ENCODE measurements at places on chromosomes 6 and 20.

DNA sequence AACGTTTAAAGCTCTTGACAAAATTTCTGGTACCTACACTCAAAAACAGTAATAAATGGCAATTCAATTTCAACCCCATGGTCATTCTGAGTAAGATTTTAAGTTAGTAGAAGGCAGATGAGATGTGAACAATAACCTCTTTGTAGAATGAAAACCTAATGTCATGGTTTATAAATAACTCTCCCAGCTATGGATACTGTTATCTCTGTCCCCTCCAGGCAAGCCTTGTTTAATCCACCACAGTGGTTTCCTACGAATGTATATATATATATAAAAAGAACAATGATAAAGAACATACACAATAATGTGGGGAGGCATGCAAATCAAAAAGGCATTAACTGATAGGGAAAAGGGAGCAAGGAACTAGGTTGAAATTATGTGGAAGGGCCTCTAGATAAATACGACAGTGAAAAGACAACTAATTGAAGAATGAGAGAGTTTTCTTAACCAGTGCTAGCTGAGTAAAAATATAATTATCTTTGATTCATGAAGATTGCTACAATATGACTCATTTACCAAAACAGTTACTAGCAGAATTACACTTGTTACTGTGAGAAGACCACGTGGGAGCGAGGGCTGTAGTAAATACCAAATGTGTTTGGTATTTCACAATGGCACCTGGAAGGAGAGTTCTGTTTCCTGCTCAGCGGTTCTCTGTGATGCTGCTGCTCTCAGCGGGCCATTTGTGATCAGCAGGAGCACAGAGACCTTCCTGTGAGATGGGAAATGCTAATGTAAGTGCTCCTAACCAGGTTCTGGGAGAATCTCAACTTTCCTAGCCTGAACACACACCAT is 173.7 kb downstream of the MBOAT1 start:
- DNase-seq: no peak

GRCh38 chr20:38804682-38805501 is 605 bp upstream of the PPP1R16B start:
- DNase-seq: peak; percentile 67

DNA sequence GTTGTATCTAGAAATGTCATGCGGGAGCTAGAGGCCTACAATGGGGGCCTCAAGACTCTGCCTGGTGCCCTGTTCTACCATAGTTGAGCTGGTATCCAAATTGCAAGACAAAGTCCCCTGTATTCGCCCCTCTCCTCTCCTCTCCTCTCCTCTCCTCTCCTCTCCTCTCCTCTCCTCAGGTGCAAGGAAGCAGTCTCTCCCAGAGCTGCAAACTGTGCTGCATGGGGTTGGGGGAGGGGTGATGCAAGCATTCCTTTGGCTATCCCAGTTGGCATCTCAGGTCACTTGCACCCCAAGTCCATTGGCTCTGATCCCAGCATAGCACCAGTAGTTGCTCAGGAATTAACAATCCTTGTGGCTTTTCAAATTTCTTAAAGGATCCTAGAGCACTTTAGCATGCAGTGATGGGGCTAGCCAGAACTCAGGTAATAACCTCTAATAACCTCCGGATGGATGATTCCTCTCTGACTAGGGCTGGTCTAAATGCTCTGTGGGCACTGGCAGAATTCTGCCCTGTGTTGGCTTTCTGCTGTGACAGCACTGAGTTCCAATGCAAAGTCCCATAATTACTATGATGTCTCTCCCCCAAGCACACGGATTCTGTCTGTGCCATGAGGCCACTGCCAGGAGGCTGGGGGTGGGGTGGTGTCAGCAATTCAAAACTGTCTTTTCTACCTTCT is 35.3 kb downstream of the TAF11 start:
- DNase-seq: no peak

DNA sequence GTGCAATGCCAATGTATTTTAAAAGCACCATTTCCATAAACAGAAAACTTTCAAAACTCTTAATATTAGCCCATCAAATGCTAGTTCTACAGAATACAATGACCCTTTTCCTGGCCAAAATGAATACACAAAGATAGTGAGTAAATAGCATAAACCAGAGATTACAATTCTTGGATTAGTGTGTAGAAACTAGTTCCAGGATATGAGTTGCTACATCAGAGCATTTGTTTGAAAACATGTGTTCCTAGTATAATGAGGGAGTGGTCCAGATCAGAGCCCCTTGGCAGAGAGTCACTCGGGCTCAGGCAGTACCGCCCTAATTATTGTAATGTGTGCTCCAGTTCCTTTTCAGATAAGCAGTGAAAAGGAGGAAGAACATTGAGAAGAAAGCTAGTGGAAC is 63.7 kb upstream of the COL21A1 start:
- no peak for DNase-seq

DNA sequence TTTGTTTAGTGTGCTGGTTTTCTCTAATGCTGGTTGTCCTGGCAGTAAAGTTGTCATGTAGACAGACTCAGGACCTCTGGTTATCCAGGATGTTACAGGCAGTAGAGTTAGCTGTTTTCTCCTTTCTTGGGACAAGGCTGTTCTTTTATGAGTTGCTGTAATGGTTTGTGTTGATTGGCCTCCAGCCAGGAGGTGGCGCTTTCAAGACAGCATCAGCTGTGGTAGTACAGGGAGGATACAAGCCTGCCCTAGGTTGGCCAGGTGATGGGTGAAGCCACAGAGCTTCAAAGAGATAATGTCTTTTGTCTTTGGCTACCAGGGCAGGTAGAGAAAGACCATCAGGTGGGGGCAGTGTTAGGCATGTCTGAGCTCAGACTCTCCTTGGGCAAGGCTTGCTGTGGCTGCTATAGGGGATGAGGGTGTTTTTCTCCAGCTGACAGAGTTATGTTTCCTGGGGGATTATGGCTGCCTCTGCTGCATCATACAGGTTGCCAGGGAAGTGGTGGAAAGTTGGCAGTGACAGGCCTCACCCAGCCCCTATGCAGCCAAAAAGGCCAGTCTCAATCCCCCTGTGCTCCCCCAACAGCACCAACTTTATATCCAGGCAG is 127.2 kb upstream of the TAB2 start:
- peak; percentile 7 for DNase-seq

- no peak for DNase-seq
These were observed 164.5 kb upstream of the RIPOR2 start for GRCh38 chr6:25100288-25100687.

DNA sequence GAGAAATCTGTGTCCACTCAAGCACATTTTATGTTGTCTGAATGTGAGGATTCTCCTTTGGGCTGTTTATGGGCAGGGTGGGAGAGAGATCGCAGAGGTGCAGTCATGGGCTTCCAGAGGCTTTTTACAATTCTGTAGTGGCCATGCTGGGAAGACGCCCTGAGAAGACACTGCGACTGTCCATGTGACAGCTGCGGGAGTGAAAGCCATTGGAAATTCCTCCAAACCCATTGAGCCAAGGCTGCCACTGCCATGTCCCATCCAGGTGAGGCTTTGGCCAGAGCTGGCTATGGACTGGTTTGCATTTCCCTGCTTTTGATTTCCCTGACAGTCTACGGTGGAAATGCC is 216.9 kb upstream of the ECI2 start:
- DNase-seq: no peak

GRCh38 chr6:25660512-25660911 is 8.5 kb downstream of the SCGN start:
- DNase-seq: no peak

- DNase-seq: no peak
These were observed 215.0 kb upstream of the SGK1 start for GRCh38 chr6:134532694-134533624.

DNA sequence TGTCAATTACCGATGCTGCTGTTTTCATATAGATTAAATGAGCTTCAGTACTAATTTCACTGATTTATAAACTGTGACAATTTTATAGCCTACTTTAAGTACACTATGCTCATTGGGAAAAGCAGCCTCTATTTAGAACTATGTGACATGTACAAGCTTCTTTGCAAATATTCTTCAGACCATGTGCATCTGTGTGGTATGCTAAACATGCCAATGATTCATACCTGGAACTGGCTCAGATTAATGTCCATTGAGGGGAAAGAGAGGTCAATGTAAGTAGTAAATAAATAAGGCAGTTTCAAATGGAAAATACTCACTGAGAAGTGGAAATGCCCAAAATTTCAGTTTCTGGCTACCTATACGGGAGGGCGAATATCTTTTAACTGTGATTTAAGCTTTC is 777.7 kb downstream of the C6orf118 start:
- DNase-seq: no peak

DNA sequence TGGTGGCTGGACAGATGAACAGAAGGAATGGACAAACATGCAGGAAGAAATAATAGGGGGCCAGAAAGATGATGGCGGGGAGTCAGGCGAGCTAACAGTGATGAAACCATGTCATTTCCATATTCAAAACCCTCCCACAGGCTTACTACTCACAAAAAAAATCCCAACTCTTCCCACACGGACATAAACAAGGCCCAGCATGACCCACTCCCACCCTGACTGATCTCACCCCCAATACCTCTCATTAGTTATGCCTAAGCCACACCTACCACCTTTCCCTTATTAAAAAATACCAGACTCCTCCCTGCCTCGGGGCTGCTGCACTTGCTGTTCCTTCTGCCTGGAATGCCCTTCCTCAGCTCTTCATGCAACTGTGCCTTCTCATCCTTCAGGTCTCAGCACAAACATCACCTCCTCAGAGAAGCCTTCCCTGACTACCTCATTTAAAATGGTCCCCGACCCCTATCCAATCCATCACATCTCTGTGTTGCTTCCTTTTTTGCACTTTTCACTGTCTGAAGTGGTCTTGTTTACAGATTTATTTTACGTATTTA is 145.8 kb downstream of the PREX1 start:
- DNase-seq: no peak

DNA sequence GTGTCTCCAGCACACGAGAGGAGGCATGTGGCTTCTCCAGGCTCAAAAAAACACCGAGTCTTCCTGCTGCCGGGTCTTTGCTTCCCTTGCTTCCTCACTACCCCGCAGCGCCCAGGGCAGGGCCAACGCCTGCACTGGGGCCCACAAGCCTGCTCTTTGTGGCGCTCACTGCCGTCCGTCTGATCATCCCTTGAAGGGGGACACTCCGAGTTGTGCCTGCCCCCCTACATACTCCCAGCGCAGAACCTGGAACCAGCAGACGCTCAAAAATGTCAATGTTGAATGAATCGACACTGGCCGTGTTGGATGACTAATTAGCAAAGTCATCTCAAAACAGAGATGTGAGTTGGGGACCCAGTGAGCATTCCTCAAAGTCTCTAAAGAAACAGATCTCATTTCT is 8.1 kb upstream of the ARFGAP1 start:
- no peak for DNase-seq

GRCh38 chr6:147560670-147561069 is 52.2 kb downstream of the SAMD5 start:
- DNase-seq: no peak

DNA sequence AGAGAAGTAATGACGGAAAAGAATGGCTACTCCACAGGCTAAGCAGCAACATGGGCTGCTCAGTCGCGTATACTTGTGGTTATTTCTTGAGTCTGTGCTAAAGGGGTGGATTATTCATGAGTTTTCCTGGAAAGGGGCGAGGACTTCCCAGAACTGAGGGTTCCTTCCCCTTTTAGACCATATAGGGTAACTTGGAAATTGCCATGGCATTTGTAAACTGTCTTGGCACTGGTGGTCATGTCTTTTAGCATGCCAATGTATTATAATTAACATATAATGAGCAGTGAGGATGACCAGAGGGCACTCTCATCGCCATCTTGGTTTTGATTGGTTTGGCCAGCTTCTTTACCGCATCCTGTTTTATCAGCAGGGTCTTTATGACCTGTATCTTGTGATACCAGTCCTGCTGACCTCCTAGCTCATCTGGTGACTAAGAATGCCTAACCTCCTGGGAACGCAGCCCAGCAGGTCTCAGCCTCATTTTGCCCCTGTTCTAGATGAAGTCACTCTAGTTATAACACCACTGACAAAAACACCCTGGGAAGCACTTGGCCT is 11.4 kb downstream of the LBP start:
- no peak for DNase-seq

GRCh38 chr6:161415302-161415855 is 141.5 kb upstream of the AGPAT4 start:
- DNase-seq: no peak

DNA sequence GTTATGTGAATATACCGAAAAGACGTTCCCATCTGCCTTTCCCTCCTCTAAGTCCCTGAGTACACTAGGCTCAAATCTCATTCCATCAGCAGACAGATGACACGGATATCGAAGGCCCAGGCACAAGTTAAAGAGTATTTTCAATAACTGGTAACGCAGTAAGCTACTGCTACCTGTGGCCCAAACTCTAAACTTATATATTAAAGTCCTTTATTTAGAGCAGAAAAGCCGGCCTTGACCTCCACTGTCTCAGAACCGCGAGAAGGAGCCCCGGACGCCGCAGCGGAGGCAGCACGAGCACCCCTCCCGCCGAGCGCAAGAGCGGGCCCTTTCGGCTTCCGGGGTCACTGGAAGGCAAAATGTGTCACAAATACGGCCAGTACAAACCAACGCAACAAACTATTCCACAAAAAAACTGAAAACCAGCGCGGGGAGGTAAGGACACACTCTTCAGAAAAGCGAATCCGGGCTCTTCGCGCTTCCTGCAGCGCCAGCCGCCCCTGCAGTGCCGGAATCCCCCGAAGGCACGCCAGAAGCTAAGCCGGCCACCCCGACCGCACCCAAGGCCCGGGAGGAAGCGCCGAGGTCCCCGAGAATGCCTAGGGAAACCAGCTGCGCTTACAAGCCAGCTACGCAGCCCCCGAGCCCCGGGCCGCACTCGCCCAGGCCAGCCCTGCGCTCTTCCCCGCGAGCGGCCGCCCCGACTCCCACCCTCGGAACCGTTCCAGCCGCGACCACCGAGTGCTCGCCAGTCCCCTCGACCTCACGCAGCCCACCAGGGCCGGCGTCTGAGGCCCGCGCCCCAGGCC is 681 bp downstream of the DIDO1 start:
- DNase-seq: peak; percentile 25

DNA sequence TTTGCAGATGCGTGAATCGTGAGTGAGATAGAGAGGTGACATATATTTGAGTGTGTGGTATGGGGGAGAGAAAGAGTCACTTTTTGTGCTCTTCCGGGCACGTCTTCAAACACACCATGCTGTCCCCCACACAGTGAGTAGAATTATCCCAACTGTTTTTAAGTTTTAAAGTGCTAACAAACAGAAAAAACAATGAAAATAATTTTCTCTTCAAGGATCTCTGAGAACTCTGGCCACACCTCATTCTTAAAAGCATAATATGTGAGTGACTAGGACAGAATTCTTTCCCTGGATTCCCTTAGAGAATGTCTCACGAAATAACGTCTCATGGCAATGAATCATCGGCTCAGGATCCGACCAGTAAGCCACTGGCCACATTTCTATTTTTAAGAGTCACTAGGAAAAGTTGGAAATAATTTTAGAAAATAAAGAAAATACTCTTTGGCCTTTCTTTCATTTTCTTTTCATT is 235.7 kb upstream of the ZNF217 start:
- no peak for DNase-seq

DNA sequence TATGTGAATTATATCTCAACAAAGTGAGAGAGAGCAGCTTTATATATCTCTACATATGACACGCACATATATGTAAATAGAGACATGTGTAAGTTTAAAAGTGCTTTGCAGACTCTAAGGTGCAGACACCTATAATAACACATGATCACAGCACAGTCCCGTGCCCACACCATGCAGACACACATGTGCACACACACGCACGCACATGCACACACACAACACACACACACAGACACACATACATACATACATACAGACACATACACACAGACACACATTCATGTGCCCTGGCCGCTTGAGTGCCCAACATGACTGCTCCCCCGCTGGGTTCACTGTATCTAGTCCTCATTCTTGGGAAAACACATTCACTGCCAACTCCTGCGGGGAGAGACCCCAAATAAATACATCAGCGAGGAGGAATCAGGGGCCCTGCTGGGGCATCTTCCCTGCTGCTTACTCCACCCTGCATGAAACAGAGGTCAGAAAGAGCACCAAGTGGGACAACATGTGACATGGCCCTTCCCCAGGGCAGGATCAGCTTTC is 121.3 kb downstream of the BMP7 start:
- DNase-seq: no peak
